ENCODE measurements at places on chromosomes 6 and 20.

GRCh38 chr6:147212622-147213021, 8.4 kb downstream of the STXBP5 start:
- DNase-seq = no peak

- DNase-seq = no peak
These were observed 243.5 kb downstream of the CDKAL1 start for GRCh38 chr6:20777801-20778200.

DNA sequence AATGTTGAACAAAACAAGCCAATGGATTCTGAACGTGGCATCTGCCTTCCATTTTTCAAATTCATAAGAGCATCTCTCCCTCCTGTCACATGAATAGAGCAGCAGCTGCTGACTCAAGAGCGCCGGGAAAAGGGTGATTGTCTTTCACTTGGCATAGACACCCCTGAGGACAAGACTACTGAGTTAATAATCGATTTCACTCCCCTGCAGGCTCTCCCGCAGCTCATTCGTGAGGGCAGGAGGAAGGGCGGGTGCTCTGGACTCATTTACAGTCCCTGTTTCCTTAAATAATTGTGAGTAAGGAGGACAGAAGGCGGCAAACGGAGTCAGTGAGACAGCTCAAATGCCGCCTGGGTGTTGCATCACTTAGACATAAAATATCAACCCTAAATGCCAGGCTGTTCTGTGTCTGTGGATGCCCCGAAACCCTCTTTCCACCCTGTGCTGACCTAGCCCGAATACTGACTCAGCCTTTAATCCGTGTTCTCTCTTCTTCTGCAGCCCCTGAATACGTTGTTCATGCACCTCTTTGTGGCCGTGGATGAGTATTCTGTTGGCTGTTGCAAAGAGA, 21.6 kb downstream of the CFAP61 start:
- no peak for DNase-seq

DNA sequence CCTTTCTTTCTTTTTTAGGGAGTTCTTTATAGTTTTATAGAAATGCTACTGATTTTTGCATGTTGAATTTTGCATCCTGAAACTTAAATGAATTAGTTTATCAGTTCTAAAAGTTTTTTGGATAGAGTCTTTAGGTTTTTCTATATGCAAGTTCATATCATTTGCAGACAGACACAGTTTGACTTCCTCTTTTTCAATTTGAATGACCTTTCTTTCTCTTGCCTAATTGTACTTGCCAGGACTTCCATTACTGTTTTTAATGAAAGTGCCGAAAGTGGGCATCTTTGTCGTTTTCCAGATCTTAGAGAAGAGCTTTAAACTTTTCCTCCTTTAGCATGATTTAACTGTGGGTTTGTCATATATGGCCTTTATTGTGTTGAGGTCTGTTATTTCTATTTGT, 21.1 kb upstream of the EDN1 start:
- no peak for DNase-seq

- DNase-seq = no peak
These were observed 52.0 kb downstream of the HIVEP1 start for GRCh38 chr6:12064131-12064530.

- no peak for DNase-seq
These were observed 89.2 kb upstream of the EXOC2 start for GRCh38 chr6:782141-782540.

DNA sequence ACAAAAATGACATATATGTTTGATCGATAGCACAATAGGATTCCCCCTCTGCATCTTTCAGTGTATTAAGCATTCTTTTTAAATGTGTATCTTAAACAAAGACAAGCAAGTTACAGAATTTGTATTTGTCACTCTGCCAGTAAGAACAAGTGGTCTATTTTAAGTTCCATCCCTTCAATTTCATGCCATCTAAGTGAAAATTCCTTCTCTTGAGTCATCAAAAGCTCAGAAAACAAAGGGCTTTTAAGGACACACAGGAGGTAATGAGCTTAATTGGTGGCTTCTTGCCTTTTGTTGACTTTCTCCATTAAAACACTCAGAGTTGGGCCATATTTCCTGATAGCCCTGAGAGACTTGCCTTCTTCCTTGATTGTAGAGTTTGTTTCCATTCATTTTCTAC, 547.8 kb downstream of the TENT5A start:
- peak; percentile 10 for DNase-seq

DNA sequence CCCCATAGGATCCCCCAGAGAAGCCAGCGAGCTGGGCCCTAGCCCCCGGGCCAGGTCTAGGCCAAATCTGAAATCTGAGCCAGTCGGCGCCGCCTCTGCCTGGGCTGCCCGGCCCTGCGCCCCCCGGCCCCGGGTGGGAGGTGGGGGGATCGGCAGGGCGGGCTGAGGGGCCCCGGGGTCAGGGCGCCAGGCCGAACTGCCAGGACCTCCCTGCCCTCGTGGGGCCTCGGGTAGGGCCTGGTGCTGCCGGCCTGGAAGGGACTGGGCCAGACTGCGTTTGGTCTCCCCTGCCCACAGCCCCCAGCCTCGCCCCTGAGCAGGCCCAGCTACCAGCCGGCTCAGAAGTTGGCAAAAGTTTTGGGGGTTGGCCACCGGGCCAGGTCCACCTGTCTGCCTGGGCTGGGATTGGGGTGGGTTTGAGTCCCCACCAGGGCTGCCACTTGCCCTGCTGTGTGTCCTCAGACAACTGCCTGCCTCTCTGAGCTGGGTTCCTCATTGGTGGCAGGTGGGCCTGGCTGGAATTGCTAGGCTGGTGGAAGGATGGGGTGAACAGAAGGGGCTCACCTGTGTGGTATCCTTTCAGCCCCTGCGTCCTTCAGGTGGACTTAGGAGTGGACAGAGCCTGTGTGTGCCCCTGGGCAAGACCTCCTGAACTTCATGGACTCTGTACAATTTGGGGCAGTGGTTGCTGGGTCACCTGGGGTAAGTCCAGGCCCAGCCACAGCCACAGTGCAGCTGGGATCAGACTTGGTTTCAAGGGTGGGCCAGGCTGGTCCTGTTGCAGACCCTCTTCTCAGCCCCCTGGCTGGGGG, 801 bp downstream of the SRC start:
- DNase-seq = no peak

DNA sequence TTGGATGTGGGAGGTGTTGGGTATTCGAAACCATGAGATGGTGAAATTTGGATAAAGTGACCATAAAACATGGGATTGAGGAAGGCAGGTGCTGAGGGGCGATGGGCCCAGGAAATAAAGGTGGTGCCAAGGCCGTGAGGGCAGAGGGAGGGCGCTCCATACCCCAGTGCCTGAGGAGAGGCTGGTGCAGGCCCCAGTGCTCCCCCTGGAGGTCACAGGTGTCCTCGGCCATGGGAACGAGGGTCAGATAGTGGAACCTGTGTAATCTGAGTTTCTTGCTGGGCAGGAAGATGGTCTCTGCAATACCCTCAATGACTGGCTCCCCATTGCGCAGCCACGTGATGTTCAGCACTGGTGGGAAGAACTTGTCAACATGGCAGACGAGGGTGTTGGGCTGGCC, 16.2 kb downstream of the HLA-DPB1 start:
- DNase-seq = no peak

GRCh38 chr20:40571639-40572038, 117.4 kb downstream of the MAFB start:
- DNase-seq = no peak

DNA sequence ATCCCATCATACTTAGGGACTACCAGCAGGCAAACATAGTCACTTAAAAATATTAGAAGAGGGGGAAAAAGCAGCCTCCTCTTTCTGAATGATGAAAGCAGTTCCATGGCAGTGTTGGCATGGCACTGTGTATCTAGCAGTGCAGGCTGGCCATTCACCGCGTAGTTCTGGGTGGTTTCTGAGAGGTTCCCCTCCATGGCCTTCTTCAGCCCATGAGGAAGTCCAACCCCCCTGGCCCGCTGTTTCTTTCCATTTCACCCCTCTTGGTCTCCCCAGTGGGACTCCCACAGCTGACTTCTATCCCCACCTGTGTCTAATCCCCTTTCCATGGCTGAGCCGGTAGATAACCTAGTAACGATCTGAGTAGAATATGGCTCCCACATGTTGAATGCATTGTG, 17.0 kb downstream of the PPARD start:
- DNase-seq = no peak

- DNase-seq = no peak
These were observed 11.6 kb upstream of the F13A1 start for GRCh38 chr6:6331946-6332601.

- peak; percentile 85 for DNase-seq
These were observed 201.0 kb upstream of the CEP162 start for GRCh38 chr6:84428300-84428907.

- no peak for DNase-seq
These were observed 37.0 kb downstream of the PEX7 start for GRCh38 chr6:136859430-136859829.

All from fibroblast of pulmonary artery (primary cell).